ENCODE measurements at places on chromosomes 7 and 10.
A peak's percentile ranks its signal among the peaks of the same experiment; 100 is the strongest.

DNA sequence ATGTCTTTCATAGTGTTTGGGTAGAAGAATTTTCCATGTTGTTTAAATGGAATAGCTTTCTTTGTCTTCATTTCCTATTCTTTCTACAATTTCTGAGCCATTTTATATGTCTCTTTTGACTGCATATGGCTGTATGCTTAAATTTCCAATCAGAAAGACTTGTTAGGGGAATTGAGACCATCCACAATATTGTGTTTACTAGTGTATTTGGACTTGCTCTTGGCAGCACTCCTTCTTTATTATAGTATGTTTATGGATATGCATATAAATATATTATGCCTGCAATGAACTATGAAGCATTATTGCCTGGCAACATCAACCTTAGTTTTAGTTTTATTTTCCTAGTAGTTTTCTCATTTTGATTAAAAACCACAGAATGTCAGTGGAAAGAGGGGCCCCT lies 92.7 kb downstream of the NRG3 start:
- no peak for DNase-seq

DNA sequence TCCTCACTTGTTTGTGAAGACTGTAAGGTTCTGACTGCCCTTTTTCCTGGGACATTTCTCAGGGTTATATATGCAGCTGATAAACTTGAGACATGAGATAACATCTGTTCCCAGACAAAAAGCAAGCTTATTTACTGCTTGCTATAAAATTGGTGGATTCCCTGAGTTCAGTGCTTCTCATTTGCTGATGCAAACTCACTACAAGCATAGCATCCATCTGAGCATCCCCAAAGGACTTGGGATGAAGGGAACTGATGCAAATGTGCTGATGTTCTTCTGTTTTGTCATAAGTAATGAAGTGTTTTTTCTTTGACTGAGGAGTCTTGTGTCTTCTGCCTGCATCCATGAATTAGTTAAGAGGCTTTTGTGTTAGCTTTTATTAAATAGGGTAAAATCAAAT lies 183.2 kb downstream of the ADK start:
- no peak for DNase-seq

DNA sequence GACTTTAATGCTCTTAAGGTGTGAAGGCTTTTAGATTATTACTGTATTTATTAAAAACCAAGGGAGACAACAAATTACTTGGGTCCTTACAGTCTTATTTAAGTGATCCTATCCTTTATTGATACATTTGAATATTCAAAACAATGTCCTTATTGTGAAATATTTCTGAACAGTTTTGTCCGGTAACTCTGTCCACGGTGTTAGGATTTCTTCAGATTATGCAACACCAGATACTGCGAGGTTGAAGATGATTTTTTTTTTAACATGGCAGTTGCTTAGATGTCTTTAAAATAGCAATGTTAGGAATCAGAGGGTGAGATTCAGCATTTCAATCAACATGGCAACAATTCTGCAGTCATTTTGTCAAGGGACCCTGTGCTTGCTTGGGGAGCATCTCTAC lies 176.5 kb downstream of the CSTF2T start:
- DNase-seq, result no peak

DNA sequence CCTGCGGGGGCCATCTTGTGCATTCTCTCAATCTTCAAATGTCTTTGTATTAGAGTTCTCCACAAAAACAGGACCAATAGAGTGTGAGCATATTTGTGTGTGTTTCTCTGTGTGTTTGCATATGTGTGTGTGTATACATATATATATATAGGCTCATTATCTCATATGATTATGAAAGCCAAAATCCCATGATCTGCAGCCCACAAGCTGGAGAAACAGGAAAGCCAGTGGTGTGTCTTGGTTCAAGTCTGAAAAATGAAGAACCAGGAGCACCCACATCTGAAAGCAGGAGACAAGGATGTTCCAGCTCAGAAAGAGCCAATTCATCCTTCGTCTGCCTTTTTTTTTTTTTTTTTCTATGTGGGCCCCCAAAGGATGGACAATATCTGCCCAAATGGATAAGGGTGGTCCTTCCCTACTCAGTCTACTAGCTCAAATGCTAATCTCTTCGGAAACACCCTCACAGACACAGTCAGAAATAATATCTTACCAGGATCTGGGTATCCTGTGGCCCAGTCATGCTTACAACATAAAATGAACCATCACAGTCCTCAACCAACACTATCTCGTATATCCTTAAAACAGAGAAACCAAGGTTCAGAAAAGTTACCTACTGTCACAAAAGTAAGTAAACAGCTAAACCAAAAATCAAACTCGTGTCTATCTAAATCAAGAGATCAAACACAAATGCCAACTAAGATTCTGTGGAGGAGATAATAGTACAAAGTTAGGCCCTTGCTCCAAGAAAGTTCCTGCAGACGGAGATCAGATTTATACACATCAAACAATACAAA lies 141.9 kb downstream of the JMJD1C start:
- DNase-seq, result no peak

DNA sequence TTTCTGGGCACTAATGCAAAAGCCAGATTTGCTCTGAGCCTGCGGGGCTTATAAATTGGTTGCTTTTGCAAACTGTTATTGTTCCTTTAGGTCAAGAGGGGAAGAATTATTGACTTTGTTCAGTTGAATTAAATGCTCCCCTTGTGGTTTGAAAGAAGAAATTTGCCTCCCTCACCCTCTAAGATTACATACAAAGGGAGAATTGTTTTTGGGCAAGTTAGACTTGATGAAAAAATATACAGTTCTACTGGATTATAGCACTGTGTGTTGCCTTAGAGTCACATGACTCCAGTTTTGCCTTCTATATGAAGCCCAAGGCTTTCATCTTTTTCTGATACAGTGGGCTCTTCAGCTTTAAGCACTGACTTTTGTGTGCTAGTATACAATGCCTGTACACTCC lies 1265.8 kb upstream of the LRRTM3 start:
- no peak for DNase-seq

- DNase-seq, result no peak
Measured at GRCh38 chr10:528173-529165, 161.0 kb downstream of the DIP2C start.

- no peak for DNase-seq
Measured at GRCh38 chr7:141073173-141073640, 657 bp upstream of the TMEM178B start.

- DNase-seq, result peak; percentile 69
Measured at GRCh38 chr10:102452672-102453340, 1.5 kb upstream of the C10orf95 start.

DNA sequence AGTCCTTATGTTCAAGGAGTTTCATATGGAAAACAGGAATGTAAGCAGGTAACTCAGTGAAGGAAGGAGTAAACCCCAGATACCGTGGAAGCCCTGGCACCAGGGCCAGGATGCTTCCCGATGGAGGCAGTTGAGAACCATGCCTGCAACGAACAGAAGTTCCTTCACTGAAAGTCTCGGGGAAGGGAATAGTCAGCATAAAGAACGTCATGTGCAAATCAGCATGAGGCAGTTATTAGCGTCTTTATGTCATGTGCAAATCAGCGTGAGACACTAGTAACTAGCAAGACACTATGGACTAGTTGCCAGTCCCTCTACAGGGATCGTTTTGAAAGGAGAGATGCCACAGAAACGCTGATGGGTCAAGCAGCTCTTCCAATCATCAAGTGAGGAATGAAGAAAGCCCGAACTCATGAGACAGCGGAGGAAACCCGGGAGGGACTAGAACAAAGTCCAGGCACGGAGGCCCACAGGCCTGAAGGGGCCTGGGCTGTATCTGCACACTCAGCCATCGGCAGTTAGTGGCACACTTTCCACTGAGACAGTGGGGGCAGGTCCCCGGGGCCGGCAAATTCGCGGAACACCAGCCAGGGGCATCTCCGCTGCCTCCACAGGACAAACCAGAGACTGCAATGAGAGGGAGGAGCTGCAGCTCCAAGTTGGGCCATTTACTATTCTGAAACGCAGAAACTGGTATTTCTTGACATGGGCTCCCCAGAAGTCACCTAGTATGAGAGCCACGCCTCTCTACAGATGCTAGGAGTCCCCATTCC lies 109.6 kb downstream of the SFMBT2 start:
- no peak for DNase-seq

- peak; percentile 0 for DNase-seq
Measured at GRCh38 chr7:10889266-10889898, 84.3 kb upstream of the PHF14 start.

DNA sequence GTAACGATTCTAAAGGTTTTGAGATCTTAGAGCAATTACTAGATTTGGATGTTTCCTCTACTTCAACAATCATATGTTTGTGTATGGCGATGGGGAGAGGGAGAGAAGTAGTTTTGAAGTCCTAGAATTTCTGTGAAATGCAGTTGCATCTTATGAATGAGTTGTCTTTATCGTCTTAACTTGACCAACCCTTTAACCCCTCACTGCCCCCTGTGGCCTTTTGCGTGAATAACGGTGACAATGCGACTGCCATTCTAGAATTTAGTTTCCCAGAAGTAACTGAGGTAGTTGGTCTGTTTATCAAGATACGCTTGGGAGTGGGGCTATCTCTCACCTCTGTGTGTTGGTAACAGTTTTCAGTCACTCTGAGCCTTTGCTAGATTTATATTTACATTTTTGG lies 204.6 kb downstream of the HDAC9 start:
- no peak for DNase-seq

DNA sequence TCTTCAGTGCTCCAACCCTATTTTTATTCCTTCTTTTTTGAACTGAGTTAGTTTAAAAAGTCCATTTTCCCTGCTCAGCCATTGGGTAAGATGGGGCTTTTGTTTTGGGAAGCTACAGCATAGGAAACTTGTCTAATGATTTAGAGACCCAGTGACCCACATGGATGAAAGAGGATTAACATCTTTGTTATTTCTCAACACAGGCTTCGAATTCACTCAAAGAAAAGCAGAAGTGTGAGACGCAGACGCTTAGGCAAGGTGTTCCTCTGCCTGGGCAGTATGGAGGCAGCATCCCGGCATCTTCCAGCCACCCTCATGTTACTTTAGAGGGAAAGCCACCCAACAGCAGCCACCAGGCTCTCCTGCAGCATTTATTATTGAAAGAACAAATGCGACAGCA lies 152.0 kb downstream of the HDAC9 start:
- no peak for DNase-seq

GRCh38 chr10:29499993-29500537 lies 134.7 kb downstream of the SVIL start:
- no peak for DNase-seq

GRCh38 chr7:116524609-116525297 lies at the start of gene CAV1:
TSS of gene CAV1 (plus strand) at chr7:116525036. CDS start at chr7:116525063, 27 bp downstream.
- DNase-seq, result peak; percentile 19

DNA sequence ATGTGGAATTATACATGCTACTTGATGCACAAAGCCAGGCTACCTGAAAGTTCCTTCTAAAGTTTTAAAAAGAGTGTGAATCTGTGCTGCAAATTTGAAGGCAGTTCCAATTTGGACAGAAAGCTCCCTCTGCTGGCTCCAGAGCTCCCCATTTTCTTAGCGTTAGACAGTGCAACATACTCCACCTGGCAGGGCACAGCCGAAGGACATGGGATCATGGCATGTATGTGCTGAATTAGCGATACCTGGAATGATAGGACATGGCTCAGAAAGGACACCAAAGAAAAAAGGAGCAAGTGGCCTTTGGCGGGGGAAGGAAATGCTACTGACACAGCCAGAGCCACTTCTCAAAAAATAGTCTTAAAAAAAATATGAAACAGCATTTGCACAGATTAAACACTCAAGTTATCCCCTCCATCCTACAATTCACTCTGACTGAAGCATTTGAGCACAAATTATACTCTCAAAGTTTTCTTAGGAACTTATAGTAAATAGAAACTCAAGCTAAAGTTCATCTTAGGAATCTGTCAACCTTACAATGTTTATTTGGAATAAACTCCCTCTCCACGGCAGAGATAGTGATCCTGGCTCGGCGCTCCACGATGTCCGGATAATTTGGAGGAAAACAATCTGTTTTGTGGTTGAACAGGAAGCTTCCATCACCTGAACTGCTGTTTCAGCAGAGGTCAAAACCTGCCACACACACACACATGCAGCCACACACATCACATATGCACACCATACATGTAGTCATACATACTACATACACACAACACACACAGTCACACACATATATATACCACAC lies 80.0 kb downstream of the C7orf25 start:
- no peak for DNase-seq

GRCh38 chr7:774161-775109 lies 47.4 kb upstream of the PRKAR1B start:
- peak; percentile 41 for DNase-seq

DNA sequence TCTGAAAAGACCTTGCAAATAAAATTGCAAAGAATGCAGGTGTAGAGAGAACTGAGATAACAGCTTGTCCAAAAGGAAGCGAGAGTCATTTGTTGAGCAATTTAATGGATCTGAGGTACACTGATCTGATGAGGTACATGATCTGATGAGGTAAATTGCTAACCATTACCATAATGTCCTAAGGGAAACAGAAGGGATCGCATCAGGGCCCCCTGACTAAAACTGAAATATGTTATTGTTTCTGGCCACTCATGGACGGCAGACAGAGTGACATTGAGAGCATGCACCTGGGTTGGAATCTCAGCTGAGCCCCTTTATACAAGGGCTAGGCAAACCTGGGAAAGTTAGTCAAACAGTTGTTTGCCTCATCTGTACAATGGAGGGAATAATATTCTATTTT lies 15.8 kb upstream of the PAPSS2 start:
- no peak for DNase-seq

- no peak for DNase-seq
Measured at GRCh38 chr10:3372281-3372680, 199.7 kb upstream of the PITRM1 start.

Measured in stimulated activated naive CD4-positive, alpha-beta T cell treated with Interleukin-2 at 50 U/mL for 16 hours (primary cell).